ENCODE measurements at places on chromosomes 12 and 14.

GRCh38 chr12:6458281-6459003 lies 6.6 kb downstream of the TAPBPL start:
- no peak for DNase-seq

- DNase-seq = no peak
These were observed 1.8 kb downstream of the COX6A1 start for GRCh38 chr12:120439646-120440247.

- no peak for DNase-seq
These were observed 13.9 kb upstream of the STAB2 start for GRCh38 chr12:103573185-103573584.

DNA sequence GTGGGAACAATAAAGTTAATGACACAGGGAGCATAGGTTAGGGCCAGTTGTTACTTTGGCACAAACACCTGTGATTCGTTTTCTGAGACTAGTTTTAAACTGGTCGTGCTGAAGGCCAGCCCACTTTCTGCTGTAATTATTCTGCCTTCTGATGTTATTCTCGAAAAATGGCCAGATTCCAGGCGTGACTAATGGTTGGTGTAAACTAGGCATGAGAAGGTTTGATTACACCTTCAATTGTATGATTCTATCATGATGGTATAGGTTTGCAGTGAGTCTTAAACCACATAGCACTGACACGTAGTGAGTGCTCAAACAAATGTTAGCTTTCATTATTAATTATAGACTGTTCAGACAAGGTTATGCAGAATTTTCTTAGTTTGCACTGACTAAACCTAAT lies 39.0 kb downstream of the CKB start:
- no peak for DNase-seq

DNA sequence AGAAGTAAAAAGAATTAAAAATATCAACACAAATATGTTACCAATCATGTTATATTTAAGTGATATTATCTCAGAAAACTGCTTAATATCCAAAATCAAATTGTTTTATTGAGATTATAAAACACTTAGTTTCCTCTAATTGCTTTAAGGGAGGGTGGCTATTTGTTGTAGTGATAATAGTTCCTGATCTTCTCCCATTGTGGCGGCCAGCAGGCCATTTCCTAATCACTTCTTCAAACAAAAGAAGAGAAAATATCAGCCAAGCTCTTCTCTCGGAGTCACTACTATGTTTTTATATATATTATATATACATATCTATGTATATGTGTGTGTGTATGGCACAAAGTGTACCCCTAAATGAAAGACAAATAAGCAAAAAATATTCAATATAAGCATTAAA lies 31.5 kb downstream of the ERO1A start:
- DNase-seq = no peak

GRCh38 chr14:36556811-36557433 lies 25.5 kb downstream of the NKX2-8 start:
- DNase-seq = no peak

GRCh38 chr12:41190338-41190737 lies 2.2 kb downstream of the PDZRN4 start:
- no peak for DNase-seq

- DNase-seq = no peak
These were observed 269.6 kb upstream of the CRY1 start for GRCh38 chr12:107362960-107363359.

DNA sequence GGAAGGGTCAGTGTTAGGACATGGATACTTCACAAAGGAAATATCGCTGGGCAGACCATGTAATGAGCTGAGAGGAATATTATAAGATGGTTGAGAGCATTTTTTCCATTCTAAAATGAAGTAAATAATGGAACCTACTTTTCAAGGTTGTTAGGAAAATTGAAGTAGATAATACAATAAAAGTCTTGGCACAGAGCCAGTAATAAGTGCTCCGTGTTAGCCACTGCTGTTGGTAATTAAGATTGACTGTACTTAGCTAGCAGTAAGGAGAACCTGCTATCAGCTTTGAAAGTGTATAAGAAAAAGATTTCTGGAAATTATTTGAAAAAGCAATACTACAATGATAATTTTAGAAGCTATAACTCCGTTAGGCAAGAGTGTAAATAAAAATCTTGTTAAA lies 77.6 kb downstream of the SCAF11 start:
- DNase-seq = no peak

DNA sequence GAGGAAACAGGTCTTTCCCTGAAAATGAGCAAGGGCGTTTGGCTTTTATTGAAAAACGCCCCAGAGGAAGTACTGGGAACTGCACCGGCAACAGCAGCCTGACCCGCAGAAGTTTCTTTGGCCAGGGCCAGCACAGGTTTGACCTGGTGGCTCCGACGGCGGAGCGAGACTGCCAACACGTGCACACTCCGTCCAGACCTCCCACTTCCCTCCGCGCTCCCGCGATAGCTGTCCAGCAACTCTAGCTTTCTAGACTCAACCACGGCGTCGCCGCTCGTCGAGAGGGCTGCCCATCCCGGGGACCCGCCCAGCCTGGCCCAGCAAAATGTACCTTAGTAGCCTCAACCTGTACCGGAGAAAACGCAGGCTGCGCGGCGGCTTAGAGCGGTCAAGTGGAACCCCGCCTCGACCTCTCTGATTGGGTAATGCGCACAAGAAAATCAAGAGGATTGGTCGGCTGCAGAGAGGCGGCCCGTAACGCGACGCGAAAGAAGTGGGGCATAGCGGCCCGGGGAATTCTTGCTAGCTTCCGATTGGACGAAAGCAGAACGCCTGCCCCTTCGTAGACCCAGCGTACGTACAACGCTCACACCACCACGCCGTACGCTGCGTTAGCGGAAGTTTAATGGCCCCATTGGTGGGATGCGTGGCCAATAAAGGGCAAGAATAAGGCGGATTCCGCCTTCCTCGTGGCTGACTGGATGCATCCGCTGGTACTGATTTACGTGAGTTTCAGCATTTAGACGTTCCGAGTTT lies at the start of gene WDR89:
TSS of gene WDR89 (minus strand) at position 399 of the 756 bp plus-strand sequence. CDS start 41,929 bp downstream, outside the sequence.
- peak; percentile 98 for DNase-seq

- no peak for DNase-seq
These were observed 228.5 kb downstream of the ATP23 start for GRCh38 chr12:58169826-58170225.

- DNase-seq = no peak
These were observed 18.1 kb upstream of the WDR20 start for GRCh38 chr14:102121567-102121966.

GRCh38 chr12:11746024-11746771 lies 96.7 kb downstream of the ETV6 start:
- DNase-seq = no peak

DNA sequence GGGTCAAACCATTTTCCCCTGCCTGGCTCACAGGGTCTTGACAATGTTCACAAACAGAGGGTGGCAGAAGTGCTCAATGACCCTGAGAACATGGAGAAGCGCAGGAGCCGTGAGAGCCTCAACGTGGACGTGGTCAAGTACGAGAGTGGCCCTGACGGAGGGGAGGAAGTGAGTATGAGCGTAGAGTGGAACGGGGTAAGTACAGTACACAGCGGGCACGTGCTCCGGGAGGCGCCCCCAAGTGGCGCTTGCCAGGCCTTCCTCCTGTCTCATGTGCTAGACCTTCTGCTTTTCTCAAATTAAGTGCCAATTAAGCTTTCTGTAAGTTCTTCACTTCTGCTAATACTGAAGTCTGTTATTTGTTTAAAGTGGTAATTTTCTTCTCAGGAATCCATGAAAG lies 35.9 kb downstream of the XRCC3 start:
- DNase-seq = no peak

DNA sequence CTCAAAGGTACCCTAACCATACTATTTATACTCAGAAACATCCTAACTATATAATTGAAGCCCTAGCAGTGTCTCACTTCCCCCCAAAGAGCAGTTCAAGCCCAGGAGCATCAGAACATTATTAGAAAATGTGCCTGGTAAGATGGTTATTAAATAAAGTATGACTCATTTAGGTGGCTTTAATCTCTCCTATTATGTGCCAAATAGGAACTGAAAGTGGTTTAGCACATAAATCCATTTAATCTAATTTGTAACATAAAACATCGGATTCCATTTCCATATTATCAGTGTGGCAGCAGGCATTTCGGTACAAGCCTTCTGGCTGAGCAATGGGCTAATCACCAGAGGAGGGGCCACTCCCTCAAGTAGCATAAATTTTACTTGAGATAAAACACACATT lies 395.2 kb upstream of the TMTC1 start:
- DNase-seq = no peak

GRCh38 chr12:66836623-66837310 lies 157.9 kb upstream of the GRIP1 start:
- no peak for DNase-seq

- DNase-seq = no peak
These were observed 44.9 kb downstream of the MAPKAPK5 start for GRCh38 chr12:111886662-111887545.

DNA sequence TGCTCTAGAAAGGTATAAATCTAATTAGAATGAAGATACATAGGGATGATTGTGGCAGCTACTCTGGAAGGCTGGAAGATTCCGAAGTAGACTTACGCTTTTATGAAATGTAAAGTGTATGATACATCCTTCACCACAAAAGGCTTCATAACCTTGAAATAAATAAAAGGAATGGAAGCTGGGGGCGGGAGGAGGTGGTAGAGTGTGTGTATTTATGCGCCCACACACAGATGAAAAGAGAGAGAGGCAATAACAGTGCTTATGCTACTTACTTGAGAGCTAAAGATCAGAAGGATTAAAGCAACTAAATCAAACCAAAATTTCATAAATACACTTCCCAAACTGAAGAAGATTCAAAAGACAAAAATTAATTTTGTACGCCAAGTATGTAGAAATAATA lies 30.4 kb downstream of the CBX5 start:
- no peak for DNase-seq

All from vagina (tissue), 2 donors.